ENCODE measurements at places on chromosomes 16 and 17. TPM values are rescaled to one million over a fixed set of nuclear protein-coding genes. Genes with fewer than 3 reads are reported as not detected.

AATF gene
- 35.4 TPM for total RNA-seq

KCNJ12 gene
- total RNA-seq = 0.61 TPM

CCL3 gene
- not detected for total RNA-seq

ACSM5 gene
- not detected for total RNA-seq

TBX4 gene
- not detected for total RNA-seq

CYGB gene
- total RNA-seq = 0.46 TPM

ZNF385C gene
- total RNA-seq = not detected

WNK4 gene
- total RNA-seq = 0.32 TPM

GCGR gene
- not detected for total RNA-seq

LGALS9 gene
- 62.2 TPM for total RNA-seq

KIF2B gene
- total RNA-seq = not detected

CDK10 gene
- total RNA-seq = 44.2 TPM

Measured in epithelial cell of umbilical artery (primary cell).